ENCODE measurements at places on chromosomes 3 and 15. TPM values are rescaled to one million over a fixed set of nuclear protein-coding genes. Genes with fewer than 3 reads are reported as not detected.
A peak's percentile ranks its signal among the peaks of the same experiment; 100 is the strongest.

DNA sequence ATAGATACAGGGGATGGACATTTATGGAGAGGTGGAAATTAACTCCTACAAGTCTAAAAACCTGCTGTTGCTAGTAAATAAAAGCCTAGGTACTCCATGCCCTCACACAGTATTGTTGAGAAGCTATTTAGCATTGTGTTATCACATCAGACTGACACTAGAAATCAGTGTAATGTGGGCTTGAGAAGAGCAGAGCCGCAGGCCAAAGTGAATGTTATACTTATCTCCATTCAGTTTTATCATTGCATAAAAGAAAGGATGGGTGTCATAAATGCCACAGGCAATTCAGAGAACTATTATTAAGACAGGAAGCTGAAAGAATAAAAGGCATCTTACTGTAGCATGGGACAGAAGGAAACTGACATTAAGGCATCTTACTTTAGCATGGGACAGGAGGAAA lies 13.7 kb upstream of the ISLR start:
- DNase-seq, result no peak

- no peak for DNase-seq
Observed at GRCh38 chr3:55160241-55160983, 232.6 kb upstream of the LRTM1 start.

GRCh38 chr3:113606539-113607218 lies 74.3 kb downstream of the SIDT1 start:
- peak; percentile 26 for DNase-seq

DNA sequence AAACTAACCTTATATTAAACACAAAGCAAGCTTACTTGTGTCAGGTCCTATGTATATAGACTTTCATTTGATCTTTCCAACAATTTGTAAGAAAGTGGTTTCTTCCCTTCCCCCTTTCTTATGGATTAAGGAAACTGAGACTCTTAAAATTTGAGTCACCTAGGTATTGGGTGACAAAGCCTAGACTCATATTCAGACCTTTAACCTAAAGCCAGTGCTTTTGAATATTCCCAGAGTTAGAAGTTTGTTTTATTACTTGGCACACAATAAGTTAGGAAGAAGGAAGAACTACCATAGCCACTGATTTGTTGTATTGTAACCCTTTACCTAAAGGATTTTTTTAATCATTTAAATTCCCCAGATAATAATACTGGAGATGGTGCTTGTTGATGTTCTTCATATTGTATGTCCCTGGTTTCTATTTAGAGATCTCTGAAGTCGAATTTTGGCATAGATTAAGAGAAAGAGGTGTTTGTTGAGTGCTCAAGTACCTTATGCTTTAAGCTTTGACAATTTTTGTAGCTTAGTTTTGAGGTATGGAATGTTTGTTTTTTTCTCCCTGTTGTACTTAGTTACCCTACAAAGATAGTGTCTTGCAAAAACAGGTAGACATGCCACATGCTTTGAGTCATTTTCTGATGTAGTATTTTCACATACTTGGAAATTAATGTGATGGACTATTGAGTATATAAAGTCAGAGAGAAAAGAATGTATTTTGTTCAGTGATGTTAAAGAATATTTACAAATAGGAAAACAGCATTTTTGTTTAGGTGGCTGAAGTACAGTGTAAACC lies 11.2 kb downstream of the TSC22D2 start:
- no peak for DNase-seq

- no peak for DNase-seq
Observed at GRCh38 chr15:37995461-37996347, 61.3 kb downstream of the TMCO5A start.

- DNase-seq, result no peak
Observed at GRCh38 chr3:66165660-66166059, 55.1 kb upstream of the SLC25A26 start.

GRCh38 chr3:99683876-99684275 lies 45.5 kb downstream of the COL8A1 start:
- DNase-seq, result no peak

DNA sequence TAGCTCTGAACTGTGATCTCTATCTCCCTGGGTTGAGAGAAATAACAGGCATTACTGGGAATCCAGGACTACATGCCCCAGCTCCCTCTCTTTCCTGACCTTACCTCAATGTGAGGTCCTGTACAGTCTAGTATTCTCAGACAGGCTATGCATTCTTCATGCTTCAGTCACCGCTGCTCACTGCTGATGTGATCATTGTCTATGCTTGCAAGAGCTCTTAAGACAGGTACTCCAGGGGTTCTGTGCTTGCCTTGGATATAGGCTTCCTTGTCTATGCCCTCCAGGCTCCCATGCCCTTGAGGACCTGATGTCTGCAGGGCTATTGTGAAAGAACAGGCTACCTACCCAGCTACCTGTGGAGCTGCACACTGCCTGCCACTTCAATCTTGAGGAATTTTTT lies 183.6 kb downstream of the MBNL1 start:
- DNase-seq, result no peak

GRCh38 chr15:41695750-41696436 lies 35.7 kb downstream of the MGA start:
- DNase-seq, result no peak

- no peak for DNase-seq
Observed at GRCh38 chr3:24907106-24907505, 412.5 kb upstream of the THRB start.

- DNase-seq, result no peak
Observed at GRCh38 chr15:59446232-59446957, 8.4 kb downstream of the FAM81A start.

GRCh38 chr15:98800437-98801233 lies 152.3 kb downstream of the IGF1R start:
- no peak for DNase-seq

GRCh38 chr3:44416031-44417030 lies 61.1 kb downstream of the ZNF445 start:
- DNase-seq, result no peak

- DNase-seq, result no peak
Observed at GRCh38 chr3:133949438-133949837, 53.8 kb upstream of the RAB6B start.

GRCh38 chr15:36469311-36469966 lies 110.0 kb upstream of the CDIN1 start:
- no peak for DNase-seq

GRCh38 chr15:78067328-78068228 lies 9.9 kb downstream of the TBC1D2B start:
- no peak for DNase-seq

DNA sequence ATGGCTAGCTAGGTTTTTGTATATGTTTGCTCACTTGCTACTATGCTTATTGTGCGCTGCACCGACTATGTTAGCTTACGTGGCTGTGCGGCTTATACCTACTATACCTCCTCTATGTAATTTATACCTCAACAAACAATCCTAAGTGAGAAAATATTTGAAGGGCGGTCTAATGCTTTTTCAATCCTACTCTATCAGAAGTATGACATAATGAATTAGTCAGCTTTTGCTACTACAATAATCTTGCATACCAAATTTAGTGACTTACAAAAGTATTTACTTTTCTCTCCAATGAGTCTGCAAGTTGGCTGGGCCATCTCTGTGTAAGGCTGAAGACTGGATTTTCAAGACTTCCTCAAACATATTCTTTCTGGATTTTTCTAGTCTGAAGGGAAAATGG lies 391.2 kb upstream of the NECTIN3 start:
- no peak for DNase-seq

GRCh38 chr15:64010719-64011118 lies 35.6 kb downstream of the DAPK2 start:
- DNase-seq, result peak; percentile 61

DNA sequence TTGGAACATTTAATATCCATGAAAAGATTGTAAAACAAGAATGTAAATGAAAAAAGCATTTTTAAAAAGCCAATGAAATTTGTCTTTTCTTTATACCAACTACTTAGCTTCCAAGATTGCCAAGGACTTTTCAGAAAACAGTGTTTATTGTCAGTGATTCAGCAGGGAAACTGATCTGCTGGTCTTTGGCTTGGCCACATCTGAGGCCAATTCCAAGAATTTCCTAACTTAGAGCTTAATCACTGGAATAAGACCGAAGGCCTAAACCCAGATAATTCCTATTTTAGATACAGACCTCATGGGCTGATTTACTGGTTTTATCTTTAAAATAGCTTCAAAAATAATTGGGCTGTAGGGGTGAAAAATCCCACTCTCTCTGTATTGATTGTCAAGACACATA lies 260.5 kb upstream of the RORA start:
- DNase-seq, result no peak

DNA sequence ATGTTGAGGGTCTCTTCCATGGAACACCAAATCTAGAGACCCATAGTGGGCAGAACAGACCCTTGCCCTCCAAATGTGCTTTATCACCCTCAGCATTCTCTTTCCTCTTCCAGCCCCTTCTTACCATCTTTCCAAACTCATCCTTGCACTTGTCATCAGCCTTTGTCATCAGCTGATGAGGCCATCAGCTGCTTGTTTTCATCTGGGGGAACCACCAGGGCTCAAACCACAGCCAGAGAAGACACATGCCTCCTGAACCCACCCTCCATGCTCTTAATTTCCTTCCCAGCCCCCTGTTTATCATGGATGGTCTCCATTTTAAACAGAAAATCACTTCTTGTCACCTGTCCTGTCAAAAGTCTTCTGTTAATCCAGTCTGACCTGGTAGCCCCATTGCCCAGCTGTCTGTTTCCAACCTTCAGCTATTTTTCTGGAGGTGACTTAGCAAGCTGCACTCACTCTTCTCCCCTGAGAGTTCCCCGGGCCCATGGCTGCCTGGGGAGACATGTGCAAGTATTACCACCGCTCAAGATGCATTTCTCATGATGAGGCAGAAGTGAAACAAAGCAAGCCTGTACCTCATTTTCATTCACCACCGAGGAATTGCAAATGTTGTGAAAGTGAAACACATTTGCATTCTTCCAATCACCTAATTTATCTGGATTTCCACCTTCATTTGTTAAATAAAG lies 14.7 kb upstream of the SYNM start:
- DNase-seq, result peak; percentile 36

DNA sequence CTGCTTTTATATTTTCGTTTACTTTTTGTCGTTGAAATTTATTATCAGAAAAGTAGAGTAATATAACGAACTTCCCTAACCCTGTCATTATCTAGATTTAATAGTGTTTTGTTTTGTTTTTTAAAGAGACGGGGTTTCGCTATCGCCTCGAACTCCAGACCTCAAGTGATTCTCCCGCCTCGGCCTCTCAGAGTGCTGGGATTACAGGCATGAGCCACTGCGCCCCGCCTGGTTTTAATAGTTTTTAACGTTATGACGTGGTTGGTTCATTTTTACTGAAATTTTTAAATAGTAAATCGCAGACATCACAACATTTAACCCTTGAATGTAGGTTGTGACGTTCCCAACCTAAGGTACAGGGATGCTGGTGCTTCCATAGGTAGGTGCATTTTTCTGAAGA lies 1.0 kb downstream of the NGRN start:
- DNase-seq, result no peak

- no peak for DNase-seq
Observed at GRCh38 chr3:61944726-61945125, 383.4 kb downstream of the PTPRG start.

The FOXB1 gene
- not detected for total RNA-seq

The ONECUT1 gene
- total RNA-seq, result not detected

The ELP6 gene
- 37.8 TPM for total RNA-seq

The ZNF860 gene
- 19.1 TPM for total RNA-seq

The OXSM gene
- total RNA-seq, result 12.6 TPM

The GOLGA8H gene
- not detected for total RNA-seq

The ACOX2 gene
- total RNA-seq, result not detected

The GRK7 gene
- total RNA-seq, result not detected

All from activated B cell treated with CpG ODN at 0.5 μM for 24 hours (primary cell).